Activated CD4-positive, alpha-beta T cell treated with anti-CD3 and anti-CD28 coated beads, Interleukin-2, amount 10 ng/mL, durations not matched to agents 24 days and 14 days (primary cell): ENCODE measurements at places on chromosomes 16 and 17. TPM values are rescaled to one million over a fixed set of nuclear protein-coding genes. Genes with fewer than 3 reads are reported as not detected.

Gene DOC2A
- 2.7 and 3.2 TPM in 2 replicates for total RNA-seq

GRCh38 chr17:52790359-52790955 lies 631.9 kb upstream of the CA10 start:
- no peak for DNase-seq

DNA sequence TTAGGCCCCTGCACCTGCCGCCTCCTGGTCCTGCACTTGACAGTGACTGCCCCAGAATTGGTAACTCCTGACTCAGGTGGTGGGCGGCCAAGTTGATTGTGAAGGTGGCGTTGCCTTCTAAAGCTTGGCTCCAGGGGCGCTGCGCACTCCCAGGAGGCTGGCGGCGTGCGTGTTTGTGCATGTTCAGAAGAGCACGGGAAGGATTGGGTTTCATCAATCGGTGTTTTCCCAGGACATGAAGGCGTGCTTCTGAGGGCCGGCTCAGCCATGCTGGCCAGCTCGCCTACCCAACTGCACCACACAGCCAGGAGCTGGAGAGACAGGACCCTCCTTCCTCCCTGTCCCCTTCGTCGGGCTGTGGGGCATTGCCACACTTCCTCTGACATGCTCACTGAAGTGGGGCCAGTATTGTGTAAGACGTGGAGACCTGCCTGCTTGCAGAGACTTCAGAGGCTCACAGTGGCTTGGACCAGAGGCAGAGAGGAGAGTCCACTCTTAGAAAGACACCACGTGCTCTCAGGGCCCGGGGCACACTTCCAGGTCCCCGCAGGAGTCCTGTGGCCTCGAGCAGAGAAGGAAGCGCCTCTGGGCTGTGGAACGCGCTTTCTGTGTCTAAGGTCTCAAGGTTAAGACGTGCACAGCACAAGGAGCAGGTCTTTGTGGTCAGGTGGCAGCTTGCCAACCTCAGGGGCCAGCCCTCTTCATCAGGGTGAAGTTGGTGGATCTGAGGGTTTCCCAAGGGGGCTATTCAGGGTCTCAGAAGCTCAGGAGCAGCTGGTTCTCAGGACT lies 2.8 kb downstream of the RAB40C start:
- peak; percentile 54 for DNase-seq

Gene KRTAP17-1
- total RNA-seq = not detected in 2 replicates

Gene EPOP
- total RNA-seq = 52.1 and 54.9 TPM in 2 replicates

DNA sequence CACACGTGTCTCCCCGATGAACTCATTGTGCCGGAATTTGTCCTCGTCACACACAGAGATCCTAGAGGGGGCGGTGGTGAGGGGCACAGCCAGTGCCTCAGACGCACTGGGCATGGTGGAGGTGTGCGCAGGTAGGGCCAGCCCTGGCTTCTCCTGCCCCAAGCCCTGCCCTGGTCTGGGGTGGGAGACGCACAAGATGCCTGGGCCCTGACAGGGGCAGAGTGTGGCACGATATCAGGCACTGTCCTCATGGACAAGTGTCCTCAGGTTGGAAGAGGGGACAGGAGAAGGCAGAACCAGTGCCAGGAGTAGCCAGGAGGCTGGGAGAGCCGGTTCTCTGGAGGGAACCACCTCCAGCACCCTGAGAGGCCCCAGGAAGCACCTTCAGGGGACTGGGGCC lies 20.0 kb downstream of the DOC2B start:
- no peak for DNase-seq

- DNase-seq = no peak
Observed at GRCh38 chr16:473046-474043, 47.9 kb downstream of the RAB11FIP3 start.

DNA sequence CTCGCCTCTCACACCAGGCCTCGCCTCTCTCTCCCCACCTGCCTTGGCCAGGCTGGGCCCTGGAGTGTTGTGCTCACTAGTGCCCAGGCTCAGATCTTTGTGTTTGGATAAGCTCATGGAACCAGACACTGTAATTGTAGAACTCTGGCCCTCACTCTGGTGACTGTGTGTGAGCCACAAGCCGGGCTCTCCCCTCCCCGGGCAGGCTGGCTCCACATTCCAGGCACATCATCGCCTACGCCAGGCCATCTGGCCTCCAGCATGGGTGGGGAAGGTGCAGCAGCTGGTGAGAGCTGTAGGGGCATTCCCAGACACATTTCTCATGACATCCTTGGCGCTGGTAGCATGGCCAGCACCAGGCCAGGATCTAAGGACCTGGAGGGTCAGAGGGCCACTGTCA lies 202.3 kb downstream of the RAB11FIP4 start:
- DNase-seq = no peak

DNA sequence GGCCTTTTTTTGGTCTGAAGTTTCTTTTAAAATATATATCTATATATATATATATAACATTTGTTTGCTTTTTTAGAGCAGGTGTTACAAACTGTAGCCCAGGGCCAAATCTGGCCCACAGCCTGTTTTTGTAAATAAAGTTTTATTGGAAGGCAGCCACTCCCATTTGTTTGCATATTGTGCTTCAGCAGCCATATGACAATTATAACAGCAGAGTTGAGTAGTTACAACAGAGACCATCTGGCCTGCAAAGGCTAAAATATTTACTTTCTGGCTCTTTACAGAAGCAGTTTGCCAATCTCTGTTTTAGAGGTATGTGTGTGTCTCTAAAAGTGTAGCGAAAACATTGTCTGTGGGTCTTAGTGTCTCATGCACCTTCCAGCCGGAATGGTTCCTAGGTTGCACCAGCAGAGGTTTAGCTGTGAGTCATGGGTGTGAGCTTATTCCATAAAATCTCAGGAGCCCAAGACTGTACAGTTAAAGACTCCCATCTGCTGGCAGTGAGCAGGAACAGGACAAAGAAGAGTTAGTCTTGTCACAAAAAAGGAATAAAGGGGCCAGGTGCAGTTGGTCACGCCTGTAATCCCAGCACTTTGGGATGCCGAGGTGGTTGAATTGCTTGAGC lies 23.8 kb downstream of the LCMT1 start:
- DNase-seq = no peak

Gene TP53TG3B
- total RNA-seq = not detected in 2 replicates

DNA sequence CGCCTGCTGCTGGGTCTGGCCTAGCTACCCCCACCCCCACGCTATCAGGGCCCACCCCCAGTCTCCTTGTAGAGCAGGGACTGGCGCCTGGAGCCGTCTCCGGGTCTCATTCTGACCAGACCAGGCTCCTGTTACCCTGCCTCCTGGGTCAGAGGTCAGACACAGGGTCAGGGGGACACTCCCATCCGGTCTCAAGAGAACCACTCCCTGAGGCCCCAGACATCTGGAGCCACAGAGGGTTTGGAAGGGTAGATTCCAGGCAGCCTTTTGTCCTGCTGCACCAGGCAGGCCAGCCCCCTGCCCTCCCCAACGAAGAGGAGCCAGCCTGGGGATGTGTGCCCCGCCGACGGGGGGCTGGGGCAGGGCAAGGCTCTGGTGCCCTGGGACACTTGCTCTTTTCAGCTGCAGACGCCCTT lies 944 bp upstream of the WFIKKN1 start:
- DNase-seq = no peak

DNA sequence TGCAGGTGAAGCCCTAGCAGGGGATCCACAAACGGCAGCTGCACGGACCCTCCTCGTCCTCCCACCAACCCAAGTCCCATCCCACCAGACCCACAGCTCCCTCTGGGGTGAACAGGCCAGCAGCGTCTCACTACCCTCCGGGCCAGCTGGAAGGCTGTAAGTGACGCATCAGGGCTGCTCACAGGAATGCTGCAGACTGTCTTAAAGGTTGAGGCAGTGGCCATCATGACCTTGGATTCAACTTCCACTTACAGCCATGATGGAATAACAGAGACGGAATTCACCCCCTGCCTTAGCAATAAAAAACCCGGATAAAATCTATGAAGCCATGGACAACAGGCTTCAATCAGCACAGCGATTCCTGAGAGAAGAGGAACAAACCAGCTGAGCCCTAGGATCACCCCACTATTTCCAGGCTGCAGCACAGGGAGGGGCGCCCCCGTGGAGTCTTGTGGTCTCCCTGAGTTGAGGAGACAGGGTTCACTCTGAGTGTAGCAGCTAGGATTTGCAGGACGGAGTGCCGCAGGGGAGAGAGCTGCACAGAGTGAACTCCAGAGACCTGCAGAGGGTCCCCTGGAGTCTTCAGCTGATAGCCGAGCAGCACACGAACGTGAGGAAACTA lies 10.5 kb downstream of the FAM83G start:
- DNase-seq = no peak

DNA sequence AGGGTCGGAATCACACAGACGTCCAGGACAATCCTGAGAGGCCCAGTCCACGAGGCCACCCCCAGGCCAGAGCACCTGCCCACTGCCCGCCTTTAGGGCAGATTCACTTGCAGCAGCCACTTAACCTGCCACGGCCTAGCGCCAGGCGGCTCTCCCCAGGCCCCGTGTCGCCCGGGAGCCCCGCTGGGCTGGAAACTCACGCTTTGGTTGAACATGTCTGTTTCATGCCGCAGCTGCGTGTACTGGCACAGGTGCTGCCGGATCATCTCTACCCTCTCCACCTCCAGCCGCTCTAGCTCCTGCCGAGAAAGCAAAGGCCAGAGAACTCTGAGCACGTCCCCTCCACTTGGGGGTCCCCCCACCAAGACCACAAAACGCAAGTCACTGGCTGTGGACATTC lies 12.7 kb upstream of the RCVRN start:
- DNase-seq = no peak

Gene CES5A
- total RNA-seq = not detected in 2 replicates

GRCh38 chr17:43661699-43662412 lies at the start of gene MEOX1:
MEOX1 (minus strand) TSS chr17:43661922; CDS start chr17:43661534, 388 bp downstream.
- DNase-seq = peak; percentile 66

DNA sequence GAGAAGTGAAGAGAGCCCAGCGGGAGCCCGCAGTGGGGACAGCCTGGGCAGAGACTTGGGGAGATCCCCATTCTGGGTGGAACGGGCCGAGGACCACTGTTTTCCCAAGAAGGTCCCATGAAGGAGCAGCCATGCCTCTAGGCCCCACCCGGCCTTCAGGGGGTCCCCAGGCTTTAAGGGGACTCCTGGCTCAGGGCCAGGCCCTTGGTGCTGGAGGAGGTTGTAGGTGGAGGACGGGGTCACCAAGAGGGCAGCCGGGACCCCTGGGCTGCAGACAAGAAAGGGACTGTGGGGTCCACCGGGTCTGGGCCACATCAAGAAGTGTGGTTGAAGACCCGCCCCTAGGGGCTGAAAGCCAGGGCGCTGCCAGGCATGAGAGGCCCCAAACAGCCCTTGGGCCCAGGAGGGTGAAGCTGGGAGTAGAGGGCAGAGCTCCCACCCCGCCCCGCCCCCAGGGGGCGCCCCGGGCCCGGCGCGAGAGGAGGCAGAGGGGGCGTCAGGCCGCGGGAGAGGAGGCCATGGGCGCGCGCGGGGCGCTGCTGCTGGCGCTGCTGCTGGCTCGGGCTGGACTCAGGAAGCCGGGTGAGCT lies at the start of gene PRSS21:
Gene PRSS21, plus strand, starts transcription at position 487 of the 589 bp plus-strand sequence. Its CDS starts 32 bp downstream, at position 519.
- DNase-seq = peak; percentile 75

Gene CTRB2
- not detected in 2 replicates for total RNA-seq

GRCh38 chr16:80997139-80997798 lies 9.4 kb downstream of the CMC2 start:
- DNase-seq = peak; percentile 67

GRCh38 chr16:89048871-89049422 lies 44.7 kb upstream of the ACSF3 start:
- no peak for DNase-seq

Gene ANKFN1
- total RNA-seq = not detected in 2 replicates

DNA sequence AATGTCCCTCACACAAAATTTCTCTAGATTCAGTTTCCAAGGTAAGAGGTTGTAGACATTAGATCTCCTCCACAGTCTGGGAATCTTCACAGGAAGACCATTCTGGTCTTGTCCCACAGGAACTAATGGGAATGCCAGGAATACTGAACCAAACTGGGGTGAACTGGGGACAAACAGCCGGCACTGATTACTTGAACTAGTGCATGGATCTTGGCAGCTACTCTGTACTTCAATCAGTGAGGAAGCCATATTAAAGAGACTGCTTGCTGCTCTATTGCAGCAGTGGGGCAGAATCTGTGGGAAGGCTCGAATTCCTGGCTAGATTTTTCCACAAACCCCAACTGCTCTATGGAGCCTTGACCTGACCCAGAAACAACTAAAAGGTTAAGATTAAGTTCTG lies 268.9 kb upstream of the AXIN2 start:
- DNase-seq = no peak

- DNase-seq = no peak
Observed at GRCh38 chr17:58414596-58414997, 2.7 kb downstream of the RNF43 start.

DNA sequence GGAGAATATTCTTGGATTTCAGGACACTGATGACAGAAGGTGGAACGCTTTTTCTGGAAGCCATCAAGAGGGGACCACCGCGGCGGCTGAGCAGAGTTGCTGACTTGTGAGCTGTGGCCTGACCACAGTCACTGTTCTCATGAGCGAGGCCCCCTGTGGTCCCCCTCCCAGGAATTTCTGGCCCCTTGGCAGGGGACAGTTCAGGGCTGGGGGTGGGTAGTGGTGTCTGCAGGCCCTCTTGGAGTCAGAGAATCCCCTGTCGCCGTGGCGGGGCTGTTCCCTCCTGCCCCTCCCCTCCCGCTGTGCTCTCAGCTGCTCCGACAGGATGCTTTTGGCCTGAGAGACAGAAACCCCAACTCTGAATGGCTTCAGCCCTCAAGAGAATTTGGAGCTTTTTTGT lies 292.0 kb downstream of the SEC14L1 start:
- peak; percentile 72 for DNase-seq

DNA sequence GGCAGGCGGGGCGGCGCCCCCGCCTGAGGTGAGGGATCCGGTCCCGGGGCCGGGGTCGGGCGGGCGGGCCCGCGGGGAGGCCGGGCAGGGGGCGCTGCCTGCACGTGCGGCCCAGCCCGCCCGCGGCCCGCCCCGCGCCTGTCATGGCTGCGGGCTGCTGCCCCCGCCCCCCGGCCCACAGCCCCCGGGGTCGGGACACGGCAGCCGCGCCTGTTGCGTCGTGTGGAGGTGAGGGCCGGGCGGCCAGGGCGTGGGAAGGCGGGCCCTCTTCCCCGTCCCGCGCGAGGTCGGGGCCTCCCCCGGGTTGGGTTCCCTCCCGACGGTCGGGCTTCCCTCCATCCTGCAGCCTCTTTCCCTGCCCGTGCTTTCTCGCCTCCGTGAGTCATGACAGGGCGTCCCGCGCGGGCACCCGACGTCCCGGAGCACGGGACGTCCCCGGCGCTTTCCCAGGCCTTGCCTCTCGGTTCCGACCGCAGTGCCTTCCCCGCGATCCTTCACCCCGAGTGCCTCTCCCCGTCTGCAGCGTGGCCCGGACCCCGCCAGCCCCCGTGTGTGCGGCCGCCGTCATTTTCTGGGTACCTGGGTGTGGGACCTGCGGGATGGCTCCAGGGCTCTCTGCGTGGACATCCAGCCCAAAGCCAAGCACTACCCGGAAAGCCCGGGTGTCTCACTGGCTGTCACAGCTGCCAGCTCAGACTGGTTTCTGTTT lies 76.7 kb downstream of the CHD9 start:
- peak; percentile 86 for DNase-seq

- no peak for DNase-seq
Observed at GRCh38 chr17:27523712-27524111, 67.5 kb downstream of the KSR1 start.

Gene ABHD15
- 20.0 and 20.1 TPM in 2 replicates for total RNA-seq

Gene PYDC1
- not detected in 2 replicates for total RNA-seq

- no peak for DNase-seq
Observed at GRCh38 chr17:8695241-8695640, 49.4 kb downstream of the CCDC42 start.

Gene ZNF785
- total RNA-seq = 17.1 and 17.8 TPM in 2 replicates
